ENCODE measurements at places on chromosomes 6 and 20. TPM values are rescaled to one million over a fixed set of nuclear protein-coding genes. Genes with fewer than 3 reads are reported as not detected.

The LY6G6C gene
- 21.9 TPM for polyA plus RNA-seq

The CST9 gene
- polyA plus RNA-seq: 0.04 TPM

The ADTRP gene
- 0.31 TPM for polyA plus RNA-seq

The RHAG gene
- polyA plus RNA-seq: 0.06 TPM

The FABP7 gene
- 0.05 TPM for polyA plus RNA-seq

The MAP7 gene
- polyA plus RNA-seq: 15.1 TPM

The TAF11 gene
- 20.3 TPM for polyA plus RNA-seq

The TRDN gene
- not detected for polyA plus RNA-seq

The SLC25A27 gene
- polyA plus RNA-seq: 8.0 TPM

The RNF39 gene
- polyA plus RNA-seq: 15.6 TPM

The PLG gene
- polyA plus RNA-seq: not detected

The HTR1E gene
- polyA plus RNA-seq: not detected

The MRS2 gene
- polyA plus RNA-seq: 10.8 TPM

The SSTR4 gene
- not detected for polyA plus RNA-seq

The EYS gene
- polyA plus RNA-seq: not detected

The HLA-DOB gene
- polyA plus RNA-seq: 0.75 TPM

The KIFC1 gene
- polyA plus RNA-seq: 15.0 TPM

The TBC1D22B gene
- 6.9 TPM for polyA plus RNA-seq

The SALL4 gene
- polyA plus RNA-seq: 0.14 TPM

The PTPRK gene
- polyA plus RNA-seq: 5.1 TPM

The RSPO4 gene
- 0.06 TPM for polyA plus RNA-seq

The ARG1 gene
- polyA plus RNA-seq: 0.45 TPM

The SIRPB2 gene
- 0.75 TPM for polyA plus RNA-seq

The ADNP gene
- 33.5 TPM for polyA plus RNA-seq

The TFAP2C gene
- polyA plus RNA-seq: 18.3 TPM

The RGL2 gene
- polyA plus RNA-seq: 134 TPM

The FOXQ1 gene
- 8.7 TPM for polyA plus RNA-seq

The ME1 gene
- polyA plus RNA-seq: 19.2 TPM

The MICB gene
- polyA plus RNA-seq: 0.77 TPM

The SNX3 gene
- polyA plus RNA-seq: 149 TPM

The RIPOR3 gene
- 2.6 TPM for polyA plus RNA-seq

The SNAP25 gene
- polyA plus RNA-seq: 0.06 TPM

Data from esophagus (tissue), 2 donors.